ENCODE measurements at places on chromosomes 2 and 18. TPM values are rescaled to one million over a fixed set of nuclear protein-coding genes. Genes with fewer than 3 reads are reported as not detected.

GRCh38 chr2:53018825-53019425, 748.7 kb upstream of the CHAC2 start:
- no peaks in the 10 kb centered on the region for H3K36me3 ChIP-seq
- H3K27me3 ChIP-seq: peaks cover 2% of the 10 kb centered on the region
- H3K27ac ChIP-seq: no peak overlapping the region
- DNase-seq: no peak

Gene TBR1
- not detected for total RNA-seq

DNA sequence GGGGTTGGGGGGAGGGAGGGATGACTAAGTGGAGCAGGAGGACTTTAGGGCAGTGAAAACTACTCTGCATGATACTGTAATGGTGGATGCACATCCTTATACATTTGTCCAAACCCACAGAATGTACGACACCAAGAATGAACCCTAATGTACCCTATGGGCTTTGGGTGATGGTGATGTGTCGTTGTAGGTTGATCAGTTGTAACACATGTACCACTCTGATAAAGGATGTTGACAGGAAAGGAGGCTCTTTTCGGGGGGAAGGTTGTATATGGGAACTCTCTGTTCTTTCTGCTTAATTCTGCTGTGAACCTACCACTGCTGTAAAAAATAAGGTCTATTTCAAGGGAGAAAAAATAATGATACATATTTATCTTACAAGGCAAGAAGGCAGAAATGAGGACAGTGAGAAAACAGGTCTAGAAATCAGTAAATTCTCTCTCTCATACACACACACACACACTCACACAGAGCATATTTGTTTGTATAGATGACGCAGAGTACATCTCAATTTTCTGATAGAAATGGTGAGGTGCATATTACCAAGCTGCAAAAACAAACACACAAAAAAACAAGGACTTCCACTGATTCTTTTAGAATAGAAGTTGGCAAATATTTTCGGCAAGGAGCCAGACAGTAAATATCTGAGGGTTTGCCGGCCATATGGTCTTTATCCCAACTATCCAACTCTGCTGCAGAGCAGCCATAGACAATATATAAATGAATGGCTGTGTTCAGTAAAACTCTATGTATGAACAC, 20.2 kb downstream of the FAM124B start:
- H3K27ac ChIP-seq: no peak overlapping the region
- H3K36me3 ChIP-seq: no peaks in the 10 kb centered on the region
- no peaks in the 10 kb centered on the region for H3K27me3 ChIP-seq
- peaks cover 2% of the 10 kb centered on the region for H3K4me1 ChIP-seq
- H3K4me3 ChIP-seq: no peak overlapping the region
- no peak for DNase-seq

Gene DNPEP
- total RNA-seq: 93.1 TPM

DNA sequence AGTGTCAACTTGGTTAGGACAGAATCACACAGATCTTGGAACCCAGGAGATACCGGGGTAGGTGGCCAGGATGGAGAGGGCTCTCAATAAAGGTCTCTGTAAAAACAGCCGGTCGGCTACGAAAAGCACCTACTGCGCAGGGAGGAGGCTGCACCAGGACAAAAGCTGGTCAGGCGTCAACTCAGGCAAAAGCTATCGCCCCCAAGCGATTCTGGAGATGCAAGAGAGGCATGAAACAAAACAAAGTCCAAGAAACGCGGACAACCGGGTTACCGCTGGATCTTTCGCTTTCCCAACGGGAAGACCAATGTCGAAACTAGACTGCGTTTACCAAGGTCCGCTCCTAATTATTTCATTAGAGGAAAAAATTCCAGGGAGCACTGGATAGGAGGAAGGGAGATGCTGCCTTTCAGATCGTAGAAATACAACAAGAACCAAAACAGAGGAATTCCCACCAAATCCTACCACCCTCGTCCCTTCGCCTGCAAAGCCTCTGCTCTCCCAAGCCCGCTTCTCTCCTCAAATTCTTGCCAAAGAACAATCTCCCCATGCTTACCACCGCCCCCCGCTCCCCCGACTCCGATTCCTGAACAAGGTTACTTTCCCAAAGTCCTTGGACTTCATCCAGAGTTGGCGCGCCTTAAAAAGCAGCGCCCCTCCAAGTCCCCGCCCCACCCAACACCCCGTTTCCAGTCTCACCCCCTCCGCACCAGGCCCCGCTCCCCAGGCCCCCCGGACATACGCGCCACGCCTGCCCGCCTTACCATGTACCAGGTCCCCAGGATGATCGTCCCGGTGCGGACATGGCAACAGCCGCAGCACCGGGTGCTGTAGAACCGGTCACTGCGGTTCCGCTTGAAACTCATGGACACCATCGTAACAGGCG, 539 bp downstream of the LAPTM4A start:
- peak; percentile 55 for DNase-seq
- H3K27ac ChIP-seq: no peak overlapping the region
- H3K4me1 ChIP-seq: peaks cover 28% of the 10 kb centered on the region
- H3K36me3 ChIP-seq: no peaks in the 10 kb centered on the region

Gene OR6B2
- not detected for total RNA-seq

Gene CBLN2
- not detected for total RNA-seq

DNA sequence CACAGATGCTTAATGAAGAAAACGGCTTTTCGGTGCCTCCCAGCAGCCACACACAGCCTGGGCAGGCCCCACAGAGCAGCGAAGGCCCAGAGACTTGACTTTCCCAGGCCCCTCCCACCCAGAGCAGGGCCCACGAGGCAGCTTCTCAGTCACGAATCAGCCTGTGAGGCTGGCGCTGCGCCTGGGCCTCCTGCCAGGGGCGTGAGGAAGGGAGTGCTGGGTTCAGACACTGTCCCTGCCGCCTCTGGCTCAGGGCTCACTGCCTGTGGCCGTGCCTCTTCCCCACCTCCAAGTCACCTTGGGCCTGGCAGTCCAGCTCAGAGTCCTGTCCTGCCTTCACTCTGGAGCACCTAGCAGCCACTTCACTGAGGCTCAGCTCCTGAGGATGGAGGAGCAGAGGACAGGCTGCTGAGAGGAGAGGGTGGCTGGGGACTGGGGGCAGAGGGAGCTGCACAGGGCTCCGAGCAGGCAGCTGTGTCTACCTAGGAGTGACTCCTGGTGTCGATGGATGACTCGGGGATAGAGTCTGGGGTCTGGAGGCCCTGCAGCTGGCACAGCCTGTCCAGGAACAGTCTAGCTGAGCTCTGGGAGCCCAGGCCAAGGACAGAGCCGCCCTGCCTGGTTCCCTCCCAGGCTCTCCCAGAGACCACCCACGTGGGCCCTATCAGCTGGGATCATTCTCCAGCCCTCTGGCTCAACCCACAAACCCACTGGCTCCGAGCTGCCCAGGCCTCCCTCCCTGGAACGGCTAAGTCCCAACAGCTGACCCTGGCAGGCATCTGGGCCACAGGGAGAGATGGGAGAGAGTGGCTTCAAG, 36.4 kb upstream of the FOSL2 start:
- no peak overlapping the region for H3K4me3 ChIP-seq
- no peak overlapping the region for H3K27ac ChIP-seq
- peaks cover 47% of the 10 kb centered on the region for H3K4me1 ChIP-seq
- H3K27me3 ChIP-seq: no peaks in the 10 kb centered on the region

DNA sequence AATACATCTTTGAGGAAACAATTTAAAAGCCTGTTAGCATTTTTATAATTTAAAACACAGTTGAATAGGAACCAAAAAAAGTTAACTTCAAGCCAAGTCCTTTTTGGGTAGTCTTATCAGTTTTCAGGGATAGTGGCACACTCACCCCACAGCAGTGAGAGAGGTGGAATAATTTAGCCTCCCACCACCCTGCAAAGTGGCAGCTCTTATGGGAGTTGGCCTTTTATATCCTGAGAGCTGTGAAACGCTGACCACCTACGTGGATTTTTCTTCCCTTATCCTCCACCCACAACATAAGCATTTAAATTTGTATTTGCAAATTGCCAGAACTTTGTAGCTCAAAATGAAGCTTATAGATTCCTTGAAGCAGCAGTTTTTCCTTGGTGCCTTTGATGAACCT, 167.1 kb downstream of the MYO1B start:
- DNase-seq: no peak
- no peaks in the 10 kb centered on the region for H3K4me1 ChIP-seq
- no peak overlapping the region for H3K4me3 ChIP-seq
- H3K27me3 ChIP-seq: peaks cover 2% of the 10 kb centered on the region

GRCh38 chr18:74611765-74612164, 14.1 kb downstream of the ZNF407 start:
- H3K4me3 ChIP-seq: no peak overlapping the region
- H3K4me1 ChIP-seq: peaks cover 34% of the 10 kb centered on the region
- H3K27ac ChIP-seq: no peak overlapping the region
- DNase-seq: no peak
- peaks cover 1% of the 10 kb centered on the region for H3K36me3 ChIP-seq

Gene TTR
- not detected for total RNA-seq

DNA sequence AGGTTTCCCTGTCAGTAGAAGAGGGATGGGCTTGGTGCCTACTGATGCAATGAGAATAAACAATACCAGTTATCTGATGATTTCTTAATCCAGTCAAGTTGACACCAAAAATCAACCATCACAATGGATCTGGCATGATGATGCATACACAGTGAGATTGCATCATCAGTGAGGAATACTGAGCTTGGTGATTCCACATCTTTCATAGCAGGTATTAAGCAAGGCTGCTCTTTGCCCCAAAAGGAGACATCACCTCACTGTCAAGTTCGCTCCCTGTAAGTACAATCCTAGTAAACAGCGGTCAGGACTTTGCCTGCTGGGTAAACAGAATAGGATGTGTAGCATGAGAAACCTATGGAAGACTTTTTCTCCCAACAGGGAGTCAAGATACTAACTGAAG, 282.7 kb upstream of the CDH2 start:
- H3K4me3 ChIP-seq: no peak overlapping the region
- H3K27me3 ChIP-seq: no peaks in the 10 kb centered on the region
- H3K36me3 ChIP-seq: no peaks in the 10 kb centered on the region
- DNase-seq: no peak
- H3K4me1 ChIP-seq: no peaks in the 10 kb centered on the region

Gene KCTD1
- total RNA-seq: 4.2 TPM

Gene SERPINB13
- not detected for total RNA-seq

- H3K4me1 ChIP-seq: no peaks in the 10 kb centered on the region
- H3K4me3 ChIP-seq: no peak overlapping the region
- no peaks in the 10 kb centered on the region for H3K36me3 ChIP-seq
- H3K27ac ChIP-seq: no peak overlapping the region
These were observed 155.6 kb downstream of the TSN start for GRCh38 chr2:121911036-121911435.

- DNase-seq: no peak
- H3K27me3 ChIP-seq: peaks cover 24% of the 10 kb centered on the region
- H3K27ac ChIP-seq: no peak overlapping the region
- no peak overlapping the region for H3K4me3 ChIP-seq
- H3K36me3 ChIP-seq: no peaks in the 10 kb centered on the region
These were observed 86.5 kb upstream of the TAF1B start for GRCh38 chr2:9756692-9757250.

DNA sequence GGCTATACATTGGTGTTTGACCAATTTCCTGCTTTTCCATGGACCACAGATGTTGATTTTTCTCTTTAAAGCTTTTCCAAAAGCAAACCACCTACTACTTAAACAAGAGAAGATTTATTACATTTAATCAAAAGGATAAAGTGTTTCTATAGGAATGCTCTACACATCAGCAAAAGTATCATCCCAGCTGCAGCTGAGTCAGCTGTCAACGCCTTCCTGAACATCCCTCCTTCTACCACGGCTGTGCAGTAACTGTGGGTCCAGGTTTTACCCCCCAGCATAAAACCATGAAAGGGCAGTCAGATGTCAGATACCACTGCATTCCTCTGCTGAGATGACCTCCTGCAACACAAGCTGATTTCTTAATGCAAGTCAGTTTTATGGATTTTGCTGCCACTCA, 524.5 kb upstream of the MEX3C start:
- H3K27me3 ChIP-seq: no peaks in the 10 kb centered on the region
- no peaks in the 10 kb centered on the region for H3K4me1 ChIP-seq
- H3K4me3 ChIP-seq: no peak overlapping the region
